ENCODE measurements at places on chromosomes 7 and 10.

DNA sequence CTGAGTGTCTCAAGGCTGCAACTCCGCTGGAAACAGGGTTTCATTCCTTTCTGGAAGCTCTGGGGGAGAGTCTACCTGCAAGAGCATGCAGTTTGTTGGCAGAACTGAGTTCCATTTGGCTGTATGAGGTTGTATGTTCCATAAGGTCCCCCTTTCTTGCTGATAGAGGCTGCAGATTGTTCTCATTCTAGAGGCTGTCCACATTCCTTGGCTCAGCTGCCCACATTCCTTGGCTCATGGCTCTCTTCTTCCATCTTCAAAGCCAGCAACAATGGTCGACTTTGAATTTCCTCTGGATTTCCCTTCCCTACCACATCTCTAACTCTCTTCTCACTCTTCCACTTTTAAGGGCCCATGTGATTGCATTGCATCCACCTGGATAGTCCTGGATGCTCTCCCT is 147.3 kb upstream of the CDCA7L start:
- DNase-seq, result peak; percentile 46

GRCh38 chr7:99083733-99084132 is 60.2 kb downstream of the SMURF1 start:
- DNase-seq, result no peak

- no peak for DNase-seq
Measured at GRCh38 chr7:95001815-95002561, 94.6 kb downstream of the PPP1R9A start.

- DNase-seq, result no peak
Measured at GRCh38 chr10:6464862-6465430, 115.1 kb downstream of the PRKCQ start.

DNA sequence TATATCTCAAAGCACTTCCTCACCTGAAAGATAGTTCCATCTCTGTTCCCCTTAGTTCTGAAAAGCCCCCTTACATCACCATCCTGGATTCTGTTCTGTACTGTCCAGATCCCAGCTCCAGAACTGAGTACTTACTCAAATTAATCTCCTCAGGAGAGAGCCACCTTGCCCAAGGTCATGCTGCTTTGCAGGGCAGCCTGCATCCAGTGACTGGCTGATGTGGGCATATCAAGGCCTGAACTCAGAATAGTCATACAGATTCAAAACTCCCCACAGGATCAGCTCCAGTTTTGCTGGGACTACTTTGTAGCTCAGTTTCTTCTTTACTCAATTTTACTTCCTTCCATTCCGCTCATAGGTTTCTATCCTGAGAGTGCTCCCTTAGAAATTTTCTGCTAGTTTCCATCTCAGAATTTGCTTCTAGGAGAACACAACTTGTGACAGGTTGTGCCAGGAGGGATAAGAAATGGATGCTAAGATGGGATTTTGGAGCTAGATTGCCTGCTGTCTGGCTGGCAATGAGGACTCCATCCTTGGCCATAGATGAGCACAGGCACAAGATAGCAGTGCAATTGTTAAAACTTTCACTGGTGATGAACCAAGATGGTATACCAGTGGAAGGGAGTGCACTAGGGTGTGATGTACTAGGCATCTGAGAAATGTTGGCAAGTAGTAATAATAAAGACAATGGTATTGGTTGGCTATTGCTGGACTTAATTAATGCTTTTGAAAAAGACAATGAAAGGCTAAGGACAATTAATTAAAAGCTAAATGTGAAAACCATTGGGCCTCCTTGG is 17.3 kb downstream of the SRGN start:
- DNase-seq, result no peak

Measured in MG63 (cell line).